ENCODE measurements at places on chromosomes 3 and 15.

DNA sequence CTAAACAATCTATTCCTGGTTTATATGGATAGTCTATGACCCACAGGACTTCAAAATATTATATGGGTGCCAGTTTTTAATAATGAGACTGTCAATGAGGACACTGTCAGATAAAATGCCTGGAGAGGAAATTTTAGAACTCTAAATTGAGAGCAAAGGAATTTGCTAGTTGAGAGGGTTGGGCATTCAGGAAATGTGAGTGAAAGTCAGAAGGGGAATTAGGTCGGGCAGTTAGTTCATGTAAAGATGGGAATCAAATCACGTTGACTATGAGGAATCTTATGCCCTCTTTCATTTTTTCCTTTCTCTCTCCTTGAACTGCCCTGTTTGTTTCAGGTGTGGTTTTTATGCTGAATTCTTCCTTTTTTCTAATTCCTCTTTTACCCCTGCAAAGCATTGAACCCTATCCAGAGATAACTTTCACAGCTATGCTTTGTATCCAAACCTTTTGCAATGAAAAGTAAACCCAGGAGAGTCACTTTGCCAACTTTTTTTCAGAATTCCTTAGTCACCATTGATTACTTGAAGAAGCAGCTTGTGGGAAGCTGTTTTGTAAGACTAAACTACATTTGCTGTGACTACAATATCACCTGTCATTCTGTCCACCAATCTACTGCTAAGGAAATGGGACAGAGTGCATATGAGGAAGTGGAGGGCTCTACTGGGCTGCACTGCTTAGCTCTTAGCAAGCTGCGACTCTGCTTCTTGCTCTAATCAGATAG lies 27.8 kb downstream of the CHP1 start:
- DNase-seq, result no peak

GRCh38 chr15:43948691-43949325 lies 122.0 kb downstream of the WDR76 start:
- no peak for DNase-seq

GRCh38 chr15:33089878-33090757 lies 104.4 kb downstream of the FMN1 start:
- no peak for DNase-seq

DNA sequence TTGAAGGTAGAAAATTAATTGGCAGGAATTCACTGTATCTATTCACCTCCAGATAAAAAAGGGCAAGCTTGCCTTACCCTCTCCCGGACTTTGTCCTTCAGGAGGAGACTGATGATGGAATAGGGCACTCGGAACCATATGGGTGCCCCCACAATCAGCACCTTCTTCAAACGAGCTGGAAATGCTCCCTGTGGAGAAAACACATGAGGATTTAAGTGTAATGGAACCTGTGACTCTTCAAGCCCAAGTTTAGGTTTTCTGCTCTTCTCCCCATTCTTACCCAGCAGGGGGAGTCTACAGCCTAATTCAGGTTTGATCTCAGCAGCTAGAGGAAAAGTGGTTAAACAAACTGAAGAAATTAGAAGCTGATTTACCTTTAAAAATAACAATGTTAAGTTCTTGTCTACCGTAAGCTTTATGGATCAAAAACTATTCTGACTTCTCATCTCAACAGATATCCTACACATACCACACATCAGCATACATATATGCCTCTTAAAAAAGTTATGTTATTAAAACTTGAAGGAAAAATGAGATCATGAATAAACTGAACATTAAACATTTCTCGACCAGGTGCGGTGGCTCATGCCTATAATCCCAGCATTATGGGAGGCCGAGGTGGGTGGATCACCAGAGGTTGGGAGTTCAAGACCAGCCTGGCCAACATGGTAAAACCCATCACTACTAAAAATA lies 57.5 kb upstream of the SIN3A start:
- DNase-seq, result peak; percentile 12

DNA sequence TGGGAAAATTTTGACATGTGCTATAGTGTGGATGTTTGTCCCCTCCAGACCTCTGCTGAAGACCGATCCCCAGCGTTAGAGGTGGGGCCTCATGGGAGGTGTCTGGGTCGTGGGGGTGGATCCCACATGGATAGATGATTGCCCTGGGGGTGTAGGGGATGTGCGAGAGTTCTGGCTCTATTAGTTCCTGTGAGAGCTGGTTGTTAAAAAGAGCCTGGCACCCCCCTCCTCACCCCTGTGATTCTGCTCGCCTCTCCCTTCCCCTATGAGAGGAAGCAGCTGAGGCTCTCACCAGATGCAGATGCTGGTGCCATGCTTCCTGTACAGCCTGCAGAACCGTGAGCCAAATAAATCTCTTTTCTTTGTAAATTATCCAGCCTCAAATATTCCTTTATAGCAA lies 67.4 kb downstream of the ATP10A start:
- DNase-seq, result no peak

- no peak for DNase-seq
Measured at GRCh38 chr15:62727501-62727900, 315.0 kb upstream of the TPM1 start.

DNA sequence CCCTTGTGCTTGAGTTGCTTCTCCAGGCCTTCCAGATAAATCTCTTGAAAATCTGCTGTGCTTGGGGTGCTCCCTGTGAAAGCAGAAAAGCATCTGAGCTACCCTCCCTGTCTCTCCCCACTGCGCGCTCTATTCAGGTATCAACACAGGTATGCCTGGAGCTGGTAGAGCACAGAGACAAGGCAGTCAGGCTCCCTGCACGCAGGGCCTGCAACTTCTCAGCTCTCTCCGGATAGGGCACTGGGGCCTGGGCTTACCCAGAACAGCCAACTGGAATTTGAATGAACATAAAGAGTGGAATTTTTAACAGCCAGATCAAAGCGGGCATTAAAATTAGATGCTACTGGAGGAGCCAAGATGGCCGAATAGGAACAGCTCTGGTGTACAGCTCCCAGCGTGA lies 183.6 kb downstream of the XXYLT1 start:
- DNase-seq, result no peak
